ENCODE measurements at places on chromosomes 16 and 17.
A peak's percentile ranks its signal among the peaks of the same experiment; 100 is the strongest.

- no peak for DNase-seq
These were observed 9.4 kb upstream of the CNEP1R1 start for GRCh38 chr16:50015631-50016030.

GRCh38 chr17:50864747-50865059 lies 1.5 kb downstream of the TOB1 start:
- DNase-seq: no peak

- DNase-seq: no peak
These were observed 119.2 kb upstream of the PMFBP1 start for GRCh38 chr16:72291121-72291520.

GRCh38 chr16:56102183-56102686 lies 89.1 kb upstream of the GNAO1 start:
- no peak for DNase-seq

GRCh38 chr16:4018391-4018790 lies 97.9 kb downstream of the ADCY9 start:
- no peak for DNase-seq

DNA sequence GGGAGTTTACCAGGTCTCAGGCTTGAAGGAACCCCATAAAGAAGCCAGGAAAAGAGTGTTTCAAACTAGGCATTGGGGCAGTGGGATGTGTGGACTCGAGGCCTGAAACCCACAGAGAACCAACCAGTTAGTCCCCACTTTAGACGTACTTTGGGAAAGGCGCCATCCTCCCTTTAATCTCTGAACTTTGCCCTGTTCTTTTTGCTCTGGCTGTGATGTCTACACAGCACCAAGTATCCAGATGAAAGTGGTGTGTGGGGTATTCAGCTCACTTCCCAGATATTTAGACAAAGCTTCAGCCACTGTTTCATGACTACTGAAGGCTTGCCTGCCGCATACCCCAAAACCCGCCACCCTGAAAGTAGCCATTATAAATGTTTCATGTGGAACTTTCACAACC lies 116.9 kb upstream of the IRX5 start:
- no peak for DNase-seq

DNA sequence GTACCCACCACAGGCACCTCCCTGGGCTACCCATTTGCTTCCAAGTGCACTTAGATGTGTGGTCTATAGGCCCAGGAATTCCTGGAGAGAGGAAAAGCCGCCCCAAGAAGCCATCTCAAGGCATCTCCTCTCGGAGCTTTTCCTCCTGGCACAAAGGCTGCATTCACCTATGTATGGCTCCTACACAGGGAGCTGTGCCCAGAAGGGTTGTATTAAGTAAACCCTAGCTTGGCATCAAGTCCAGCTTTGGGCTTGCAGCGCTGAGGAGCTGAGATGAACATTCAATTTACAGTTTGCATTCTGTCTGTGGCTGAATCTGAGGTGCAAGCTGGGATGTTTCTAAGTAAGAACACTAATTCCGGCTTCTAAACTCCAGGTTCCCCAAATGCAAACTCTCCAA lies 81.3 kb downstream of the CDYL2 start:
- DNase-seq: no peak

DNA sequence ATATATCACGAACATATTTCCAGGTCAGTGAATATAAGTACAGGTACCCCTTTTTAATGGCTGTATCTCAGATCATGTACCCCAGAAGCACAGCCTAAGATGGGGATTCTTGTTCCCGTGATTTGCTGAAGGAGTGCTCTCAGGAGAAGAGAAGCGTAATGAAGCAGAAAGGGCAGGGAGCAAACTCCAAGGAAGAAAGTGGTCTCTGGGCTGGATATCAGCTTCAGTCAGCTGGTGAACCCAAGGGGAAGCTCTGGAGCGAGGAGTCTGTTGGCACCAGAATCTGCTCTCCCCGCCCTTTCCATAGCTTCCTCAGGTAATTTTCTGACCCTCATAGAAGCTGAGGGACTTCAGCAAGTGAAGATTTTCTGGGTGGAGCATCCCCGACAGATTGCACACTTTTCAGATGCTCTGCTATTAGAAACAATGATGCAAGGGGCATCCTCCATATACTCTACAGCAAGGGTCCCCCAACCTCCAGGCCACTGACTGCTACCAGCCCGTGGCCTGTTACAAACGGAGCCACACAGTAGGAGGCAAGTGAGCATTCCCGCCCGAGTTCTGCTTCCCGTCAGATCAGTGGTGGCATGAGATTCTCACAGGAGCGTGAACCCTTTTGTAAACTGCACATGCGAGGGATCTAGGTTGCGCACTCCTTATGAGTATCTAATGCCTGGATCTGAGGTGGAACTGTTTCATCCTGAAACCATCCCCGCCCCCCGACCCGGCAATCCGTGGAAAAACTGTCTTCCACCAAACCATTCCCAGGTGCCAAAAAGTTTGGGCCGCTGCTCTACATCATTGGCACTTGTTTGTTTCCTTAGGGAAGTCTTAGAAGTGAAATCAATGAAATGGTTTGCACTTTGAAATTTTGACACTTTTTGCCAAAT lies 4.4 kb downstream of the FAHD1 start:
- DNase-seq: no peak

DNA sequence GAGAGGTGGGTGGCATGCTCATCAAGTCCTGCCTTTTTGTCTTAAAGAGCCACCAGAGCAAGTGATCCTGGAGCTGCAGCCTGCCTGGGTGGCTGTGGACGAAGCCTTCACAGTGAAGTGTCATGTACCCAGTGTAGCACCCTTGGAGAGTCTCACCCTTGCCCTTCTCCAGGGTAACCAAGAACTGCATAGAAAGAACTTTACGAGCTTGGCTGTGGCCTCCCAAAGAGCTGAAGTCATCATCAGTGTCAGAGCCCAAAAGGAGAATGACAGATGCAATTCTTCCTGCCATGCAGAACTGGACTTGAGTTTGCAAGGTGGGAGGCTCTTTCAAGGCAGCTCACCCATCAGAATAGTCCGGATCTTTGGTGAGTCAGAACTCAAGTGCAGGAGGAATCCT lies 14.2 kb downstream of the CSH2 start:
- no peak for DNase-seq

- no peak for DNase-seq
These were observed 76.7 kb upstream of the DOC2B start for GRCh38 chr17:258045-258734.

DNA sequence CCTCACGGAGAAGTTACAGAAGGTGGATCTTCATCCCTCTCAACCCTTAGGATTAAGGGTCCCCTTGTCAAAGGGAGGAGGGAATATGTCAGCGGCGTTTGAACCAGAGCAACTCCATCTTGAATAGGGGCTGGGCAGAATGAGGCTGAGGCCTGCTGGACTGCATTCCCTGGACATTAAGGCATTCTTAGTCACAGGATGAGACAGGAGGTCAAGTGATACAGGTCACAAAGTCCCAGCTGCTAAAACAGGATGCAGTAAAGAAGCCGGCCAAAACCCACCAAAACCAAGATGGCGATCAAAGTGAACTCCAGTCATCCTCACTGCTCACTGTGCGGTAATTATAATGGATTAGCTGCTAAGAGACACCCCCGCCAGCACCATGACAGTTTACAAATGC lies 36.7 kb downstream of the RBFOX3 start:
- DNase-seq: no peak

DNA sequence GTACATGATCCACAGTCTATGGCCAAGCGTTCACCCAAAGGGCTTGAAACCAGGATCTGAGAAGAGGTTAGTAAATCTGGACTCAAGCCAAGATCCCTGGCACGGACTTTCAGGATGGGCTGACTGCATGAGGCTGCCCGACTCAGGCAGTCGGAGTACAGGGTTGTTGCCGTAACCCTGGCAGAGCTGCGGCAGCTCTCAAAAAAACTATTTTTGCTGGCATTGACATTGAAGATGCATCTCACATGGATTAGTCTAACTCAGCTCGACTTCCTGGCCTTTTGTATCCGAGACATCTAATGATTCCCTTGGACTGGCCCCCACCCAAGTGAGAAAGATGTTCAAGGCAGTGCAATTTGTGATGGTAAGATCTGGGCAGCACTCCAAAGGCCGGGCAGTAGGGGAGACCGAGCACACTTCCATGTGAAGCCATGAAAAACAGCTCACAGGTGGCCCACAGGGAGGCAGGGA lies 6.2 kb downstream of the SLC47A1 start:
- DNase-seq: no peak

GRCh38 chr17:81713004-81713555 lies 996 bp downstream of the SLC25A10 start:
- no peak for DNase-seq

GRCh38 chr17:49229076-49229804 lies 1.3 kb downstream of the PHOSPHO1 start:
- no peak for DNase-seq

DNA sequence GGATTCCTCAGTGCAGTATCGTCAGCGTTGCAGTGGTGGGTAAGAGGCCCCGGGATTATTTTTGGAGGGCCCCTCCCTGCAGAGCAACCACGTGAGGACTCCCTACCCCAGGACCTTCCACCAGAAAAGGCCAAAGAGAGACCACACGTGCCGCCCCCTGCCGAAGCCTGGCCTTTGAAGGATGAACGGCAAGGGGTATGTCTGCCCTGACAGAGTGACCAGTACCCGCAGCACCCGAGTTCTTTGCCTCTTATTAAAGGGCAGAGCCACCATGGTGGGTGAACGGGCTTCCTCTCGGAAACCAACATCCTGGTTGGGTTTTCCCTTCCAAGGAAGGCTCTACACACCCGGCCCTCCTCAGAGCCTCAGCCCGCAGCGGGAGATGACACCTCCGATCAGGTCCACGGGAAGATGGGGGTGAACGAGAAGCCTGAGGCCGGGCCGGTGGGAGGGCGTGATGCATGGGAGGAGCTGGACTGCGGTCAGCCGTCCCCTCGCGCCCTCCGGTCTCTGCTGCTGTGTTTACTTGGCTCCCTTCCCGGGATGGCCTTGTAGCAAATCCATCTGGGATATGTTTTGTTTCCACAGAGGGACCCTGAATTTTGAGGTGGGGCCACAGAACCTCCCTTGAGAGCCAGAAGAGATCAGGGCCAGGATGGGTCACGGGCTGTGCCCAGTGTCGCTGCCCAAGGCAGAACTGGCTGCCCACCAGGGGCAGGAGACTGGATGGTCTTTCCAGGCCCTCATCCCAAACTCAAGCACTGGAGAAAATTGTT lies 49.1 kb downstream of the TBC1D16 start:
- DNase-seq: peak; percentile 24

DNA sequence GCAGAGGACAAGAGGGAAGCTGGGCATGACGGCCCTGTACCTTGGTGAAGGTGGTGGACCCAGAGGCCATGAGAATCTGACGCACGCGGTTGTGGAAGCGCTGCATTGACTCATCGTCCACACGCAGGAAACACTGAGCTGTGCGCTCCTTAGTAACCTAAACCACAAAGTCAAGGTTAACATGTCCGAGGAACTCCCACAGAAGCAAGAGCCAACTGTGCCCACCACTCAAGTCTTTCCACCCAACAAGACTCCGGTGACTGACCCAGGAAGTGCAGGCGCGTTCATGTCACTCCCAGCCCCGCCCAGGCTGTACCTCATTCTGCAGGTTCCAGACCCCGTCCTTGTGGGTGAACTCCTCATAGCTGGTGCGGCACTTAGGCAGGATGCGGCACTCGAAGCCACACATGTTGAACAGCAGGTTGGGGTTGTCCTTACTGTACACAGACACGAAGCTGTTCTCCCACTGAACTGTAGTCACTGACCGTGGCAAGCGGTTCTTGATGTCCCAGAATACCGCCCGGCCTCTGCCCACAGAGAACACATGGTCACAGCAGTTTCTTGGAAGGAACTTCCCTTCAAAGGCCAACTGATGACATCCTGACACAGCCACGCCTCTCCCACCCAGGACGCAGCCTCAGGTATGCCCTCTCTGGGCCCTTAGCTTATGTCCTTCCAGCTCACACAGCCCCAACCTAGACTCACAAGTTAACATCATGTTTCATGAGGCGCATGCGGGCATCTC lies 11.5 kb downstream of the PRPF8 start:
- DNase-seq: peak; percentile 47

GRCh38 chr17:64984851-64985521 lies 65.7 kb upstream of the LRRC37A3 start:
- peak; percentile 86 for DNase-seq

GRCh38 chr17:68296217-68297191 lies 5.2 kb downstream of the ARSG start:
- DNase-seq: peak; percentile 85

- DNase-seq: no peak
These were observed 2.4 kb downstream of the FXR2 start for GRCh38 chr17:7612294-7612640.

GRCh38 chr17:52170963-52171572 lies 12.6 kb upstream of the CA10 start:
- no peak for DNase-seq

DNA sequence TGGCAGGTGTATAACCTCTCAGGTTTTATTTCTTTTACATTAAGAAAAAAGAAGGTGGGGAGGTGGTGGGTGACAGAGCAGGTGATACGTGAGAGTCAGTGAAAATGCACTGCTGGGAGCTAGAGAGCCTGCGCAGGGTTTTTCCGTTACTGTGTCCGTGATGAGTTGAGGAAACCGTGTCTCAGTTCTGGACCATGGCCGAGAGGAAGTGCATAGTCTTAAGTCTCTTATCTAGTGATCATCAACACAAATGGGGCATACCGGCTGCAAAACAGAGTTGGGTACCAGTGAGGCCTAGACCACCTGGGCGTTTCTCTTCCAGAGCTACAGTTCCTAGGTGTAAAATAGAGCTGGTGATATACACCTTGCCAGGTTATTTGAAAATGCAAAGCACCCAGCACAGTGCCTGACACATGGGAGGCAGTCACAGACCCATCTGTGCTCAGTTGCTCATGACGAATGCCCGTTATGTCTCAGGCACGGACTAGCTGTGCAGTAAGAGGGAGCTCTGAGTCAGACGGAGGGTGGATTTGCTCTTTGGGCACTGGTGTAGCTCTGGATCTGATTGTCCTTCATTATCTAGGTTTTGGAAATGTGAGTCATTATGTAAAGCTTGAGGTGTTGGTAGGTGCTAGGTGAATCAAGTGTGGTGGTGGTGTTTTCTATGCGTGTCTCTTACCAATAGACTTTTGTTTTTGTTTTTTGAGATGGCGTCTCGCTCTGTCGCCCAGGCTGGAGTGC lies 60.9 kb downstream of the RPTOR start:
- peak; percentile 69 for DNase-seq

GRCh38 chr17:2814481-2815341 lies 18.5 kb downstream of the RAP1GAP2 start:
- peak; percentile 98 for DNase-seq

DNA sequence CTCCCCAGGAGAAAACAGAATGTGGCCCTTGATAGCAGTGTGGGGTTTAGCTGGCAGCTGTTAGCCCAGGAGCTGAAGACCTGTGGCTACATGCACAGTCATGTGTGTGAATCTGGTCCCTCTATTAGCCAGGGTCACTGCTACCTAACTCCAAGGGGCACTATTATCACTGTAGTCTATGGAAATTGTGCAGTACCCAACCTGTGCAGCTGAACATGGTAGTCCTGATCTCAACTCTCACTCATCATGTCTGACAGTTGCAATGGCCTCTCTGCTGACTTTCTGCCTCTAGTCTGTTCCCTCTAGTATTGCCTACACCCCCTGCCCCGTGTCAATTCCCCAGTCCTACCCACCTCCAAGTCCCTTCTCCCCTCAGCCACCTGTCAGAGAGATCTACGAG lies 67.4 kb downstream of the RAB11FIP4 start:
- no peak for DNase-seq
